ENCODE measurements at places on chromosomes 11 and 22. TPM values are rescaled to one million over a fixed set of nuclear protein-coding genes. Genes with fewer than 3 reads are reported as not detected.

DNA sequence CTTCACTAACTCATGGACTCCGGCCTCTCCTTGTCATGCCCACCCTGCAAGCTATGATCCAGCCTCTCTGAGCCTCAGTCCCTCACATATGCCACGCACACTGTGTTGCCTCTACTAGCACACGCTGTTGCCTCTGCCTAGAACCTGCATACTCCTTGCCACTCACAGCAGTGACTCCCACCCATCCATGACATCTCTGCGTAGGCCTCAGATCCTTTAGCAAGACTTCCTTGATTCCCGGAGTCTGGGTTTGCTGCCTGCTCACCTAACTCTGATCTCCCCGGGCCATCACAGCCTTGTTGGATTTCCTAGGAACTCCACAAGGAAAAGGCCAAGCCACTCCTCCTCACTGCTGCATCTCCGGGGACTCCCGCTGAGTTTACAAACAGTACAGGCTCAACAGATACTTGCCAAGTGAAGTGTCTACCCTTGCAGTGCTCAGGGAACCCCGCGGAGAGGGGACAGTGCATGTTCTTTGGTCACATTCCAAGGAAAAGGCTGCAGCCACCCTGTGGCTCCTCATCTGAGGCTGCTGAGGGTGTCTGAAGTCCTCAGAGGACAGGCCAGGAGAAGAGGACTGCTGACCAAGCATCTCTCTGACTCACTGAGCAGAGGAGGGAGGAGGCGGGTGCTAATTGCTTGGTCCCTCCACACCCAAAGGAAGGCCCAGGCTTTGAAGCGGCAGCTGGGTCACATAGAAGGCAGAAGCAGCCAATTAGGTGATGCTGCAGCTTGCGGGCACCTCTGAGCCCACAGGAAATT, 42.4 kb upstream of the NAV2 start:
- no peak for DNase-seq

DNA sequence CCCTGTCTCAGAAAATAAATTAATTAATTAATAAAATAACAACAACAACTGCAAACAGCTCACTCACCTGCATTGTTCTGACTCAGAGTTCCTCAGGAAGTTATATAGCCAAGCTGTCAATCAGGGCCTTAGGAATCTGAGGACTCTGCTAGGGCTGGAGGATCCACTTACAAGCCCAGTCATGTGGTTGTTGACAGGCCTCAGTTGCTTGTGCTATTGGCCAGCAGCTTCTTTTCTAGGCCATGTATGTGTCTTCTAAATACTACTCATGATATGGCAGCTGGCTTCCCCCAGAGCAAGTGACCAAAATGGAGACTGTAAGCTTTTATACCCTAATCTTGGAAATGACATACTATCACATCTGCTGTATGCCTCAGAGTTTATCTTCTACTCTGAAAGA, 20.8 kb upstream of the ATP5MG start:
- DNase-seq = no peak

- no peak for DNase-seq
These were observed 38.3 kb downstream of the IGLL5 start for GRCh38 chr22:22925805-22926369.

Gene SCARF2
- 26.3 TPM for total RNA-seq

- DNase-seq = no peak
These were observed 7.0 kb upstream of the RDX start for GRCh38 chr11:110303414-110303826.

Data from WTC11 (cell line).